Suppressor macrophage treated with lipopolysaccharide for 1 hour (primary cell): ENCODE measurements at places on chromosomes 4 and X.

DNA sequence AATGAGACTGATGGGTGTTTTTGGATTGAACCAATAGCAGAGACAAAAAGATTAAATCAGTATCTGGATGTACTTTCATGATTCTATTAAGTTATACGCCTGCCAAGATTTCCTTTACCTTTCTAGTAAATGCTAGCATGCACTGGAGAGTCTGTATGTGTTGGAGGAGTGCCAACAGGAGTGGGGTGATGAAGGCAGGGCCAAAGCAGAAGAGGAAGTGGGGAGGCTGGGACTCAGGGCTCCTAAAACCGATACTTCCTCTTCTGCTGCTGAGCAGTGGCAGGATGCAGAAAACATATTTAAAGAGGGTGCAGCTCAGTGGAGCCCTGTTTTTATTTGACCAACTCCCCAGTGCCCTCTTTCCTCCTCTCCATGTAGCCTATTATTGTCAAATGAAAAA, 5.6 kb downstream of the CYSLTR1 start:
- DNase-seq, result peak; percentile 75

- DNase-seq, result peak; percentile 84
Observed at GRCh38 chr4:165222651-165222994, 15.3 kb downstream of the KLHL2 start.

DNA sequence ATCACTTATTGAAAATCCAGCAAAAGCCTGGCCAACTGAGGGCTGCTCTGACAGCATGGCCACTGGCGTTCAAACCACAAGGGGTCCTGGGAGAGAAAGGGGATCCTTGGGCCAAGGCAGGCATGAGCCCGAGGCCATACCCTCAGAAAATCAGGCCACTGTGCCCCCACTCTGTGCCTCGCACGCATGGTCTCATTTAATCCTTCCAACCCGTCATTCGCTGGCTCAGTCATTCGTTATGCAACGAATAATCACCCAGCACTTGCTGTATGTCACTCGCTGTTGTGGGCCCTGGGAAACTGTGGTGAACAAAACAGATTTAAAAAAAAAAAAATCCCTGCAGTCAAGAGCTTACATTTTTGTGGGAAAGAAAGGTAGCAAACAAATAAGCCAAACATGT, 112.7 kb downstream of the BCOR start:
- DNase-seq, result no peak

GRCh38 chr4:109947918-109948317, 35.2 kb downstream of the EGF start:
- DNase-seq, result no peak
